ENCODE measurements at places on chromosomes 1 and 21.

GRCh38 chr1:147046189-147046862, 108.2 kb downstream of the NBPF12 start:
- DNase-seq, result no peak

DNA sequence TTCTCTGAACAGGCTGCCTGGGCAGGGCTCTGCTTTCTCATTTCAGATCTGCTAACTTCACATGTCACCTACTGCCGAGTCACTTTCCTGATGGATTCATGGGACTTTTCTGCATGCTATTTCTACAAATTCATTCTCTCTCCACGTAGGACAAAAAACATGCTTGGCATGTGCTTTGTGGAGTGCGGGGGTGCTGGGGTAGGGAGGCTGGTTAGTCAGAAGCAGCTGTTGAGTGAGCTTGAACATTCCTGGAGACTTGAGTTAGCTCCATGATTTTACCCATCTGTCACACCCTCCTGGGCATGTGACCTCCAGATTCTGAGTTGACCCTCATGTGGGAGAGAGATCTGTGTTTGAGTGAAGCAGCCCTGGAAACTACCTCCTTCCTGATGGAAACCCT, 71.4 kb downstream of the UCK2 start:
- DNase-seq, result no peak

- DNase-seq, result no peak
Measured at GRCh38 chr1:28887835-28888682, 26.3 kb upstream of the EPB41 start.

DNA sequence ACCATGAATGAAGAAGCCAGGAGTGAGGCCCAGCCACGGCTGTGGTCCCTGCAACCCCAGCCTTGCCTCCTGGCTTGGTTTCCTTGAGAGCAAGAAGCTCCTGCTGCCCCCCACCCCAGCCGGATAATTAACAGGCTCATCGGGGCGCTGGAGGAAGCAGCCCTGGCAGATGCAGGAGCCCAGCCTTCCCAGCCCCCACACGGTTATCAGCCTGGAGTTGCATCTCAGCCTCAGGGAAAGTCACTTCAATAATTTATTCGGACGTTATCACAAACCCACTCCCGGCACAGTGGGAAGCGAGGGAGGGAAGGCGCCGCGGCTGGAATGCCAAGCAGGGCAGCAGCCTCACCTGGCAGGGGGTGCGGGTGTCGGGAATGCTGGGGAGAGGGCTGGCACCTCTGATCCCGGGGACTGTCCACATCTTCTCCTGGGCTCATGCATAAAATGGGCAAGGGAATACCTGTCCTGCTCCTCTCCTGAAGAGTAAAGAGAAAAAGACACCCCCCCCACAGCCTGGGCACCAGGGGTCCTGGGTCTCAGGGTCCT, 43.3 kb upstream of the LRP8 start:
- no peak for DNase-seq

DNA sequence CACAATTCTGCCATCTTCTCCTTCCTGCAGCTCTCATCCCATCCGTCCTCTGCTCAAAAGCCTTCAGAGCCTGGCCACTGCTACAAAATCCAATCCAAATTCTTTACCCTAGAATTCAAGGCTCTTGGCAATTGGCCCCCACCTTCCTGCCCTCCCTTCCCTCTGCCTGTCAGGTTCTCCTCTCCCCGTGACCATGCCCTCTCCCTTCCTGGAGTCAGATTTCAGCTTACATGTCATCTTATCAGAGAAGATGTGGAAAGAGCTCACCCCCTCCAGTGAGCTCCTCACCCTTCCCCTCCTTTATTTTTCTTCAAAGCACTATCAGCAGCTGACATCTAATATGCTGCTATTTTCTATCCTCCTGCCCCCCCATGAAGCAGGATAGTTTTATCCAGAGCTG, 86.9 kb downstream of the GRIK3 start:
- no peak for DNase-seq

GRCh38 chr1:11753555-11754208, 8.3 kb upstream of the C1orf167 start:
- DNase-seq, result no peak

- no peak for DNase-seq
Measured at GRCh38 chr1:47901001-47901575, 96.1 kb downstream of the TRABD2B start.

- DNase-seq, result no peak
Measured at GRCh38 chr1:12615865-12616708, 1.9 kb downstream of the DHRS3 start.

All from CD4-positive, alpha-beta T cell treated with Interleukin-10 for 1 hour (primary cell).